Spinal cord (tissue), 10 donors: ENCODE measurements at places on chromosomes 4 and X.

GRCh38 chr4:1784395-1784788 is 8.7 kb upstream of the FGFR3 start:
- H3K27ac ChIP-seq: peak overlapping the region; percentile 22
- H3K27me3 ChIP-seq: no peaks in the 10 kb centered on the region
- peaks cover 8% of the 10 kb centered on the region for H3K36me3 ChIP-seq
- no peak overlapping the region for H3K4me3 ChIP-seq
- H3K4me1 ChIP-seq: peaks cover 64% of the 10 kb centered on the region

- DNase-seq: peak; percentile 43
- peak overlapping the region; percentile 69 for H3K27ac ChIP-seq
- H3K4me3 ChIP-seq: peak overlapping the region; percentile 31
- H3K27me3 ChIP-seq: no peaks in the 10 kb centered on the region
These were observed 427.2 kb downstream of the MAPK10 start for GRCh38 chr4:85932500-85933290.

DNA sequence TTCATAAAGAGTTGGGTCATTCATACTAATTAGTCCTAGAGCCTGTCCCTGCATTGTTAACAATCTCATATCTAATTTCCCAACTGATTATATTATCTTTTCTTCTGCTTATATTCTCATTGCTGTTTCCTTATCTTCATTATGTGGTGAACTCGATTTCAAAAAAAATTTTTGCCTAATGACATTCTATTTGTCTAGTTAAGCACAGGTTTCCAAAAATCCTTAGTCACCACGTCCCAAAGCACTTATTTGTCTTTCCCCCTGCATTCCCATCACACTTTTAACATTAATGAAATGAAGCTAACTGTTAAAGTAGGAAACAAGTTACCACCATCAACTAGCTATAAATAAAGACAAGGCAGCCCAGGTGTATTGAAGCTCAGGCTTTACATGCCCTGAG is 131.1 kb downstream of the IQCM start:
- no peaks in the 10 kb centered on the region for H3K36me3 ChIP-seq
- no peak overlapping the region for H3K27ac ChIP-seq
- no peak for DNase-seq
- H3K27me3 ChIP-seq: no peaks in the 10 kb centered on the region
- H3K4me3 ChIP-seq: no peak overlapping the region
- H3K4me1 ChIP-seq: no peaks in the 10 kb centered on the region

DNA sequence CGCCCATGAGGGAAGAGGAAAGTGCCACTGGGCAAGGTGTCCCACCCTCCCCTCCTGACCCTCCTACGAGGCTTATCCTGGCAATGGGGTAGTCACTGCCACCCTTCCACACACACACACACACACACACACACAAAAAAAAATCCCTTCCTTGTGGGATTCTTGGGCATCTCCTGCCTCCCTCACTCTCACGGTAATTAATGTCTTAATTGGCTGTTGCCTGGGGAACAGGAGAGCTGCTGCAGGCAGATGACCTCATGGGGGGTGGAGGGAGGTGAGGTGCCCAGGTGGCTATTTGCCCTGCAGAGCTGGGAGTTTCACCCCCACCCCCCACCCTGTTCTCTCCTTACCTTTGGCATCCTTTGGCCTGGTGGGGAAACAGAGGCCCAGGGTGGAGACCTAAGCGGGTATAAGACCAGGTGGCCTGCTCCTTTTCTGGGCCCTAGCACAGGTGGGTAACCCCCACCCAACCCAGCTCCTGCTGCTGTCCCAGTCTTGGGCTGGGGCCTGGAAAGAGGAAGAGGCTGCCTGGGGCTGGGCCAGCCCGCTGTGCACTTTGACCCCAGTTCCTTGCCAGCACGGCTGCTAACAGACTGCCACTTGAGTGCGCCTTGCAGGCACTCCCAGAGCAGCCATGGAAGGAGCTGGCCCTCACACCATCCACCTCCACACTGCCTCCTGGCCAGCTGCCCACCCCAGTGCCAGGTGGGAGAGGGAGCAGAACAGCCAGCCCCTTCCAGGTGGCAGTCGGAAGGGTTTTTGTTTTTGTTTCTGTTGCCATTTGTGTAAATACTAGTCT is 12.6 kb downstream of the EFNB1 start:
- H3K4me1 ChIP-seq: peaks cover 26% of the 10 kb centered on the region
- peaks cover 44% of the 10 kb centered on the region for H3K36me3 ChIP-seq
- DNase-seq: no peak
- H3K4me3 ChIP-seq: no peak overlapping the region
- no peaks in the 10 kb centered on the region for H3K27me3 ChIP-seq

DNA sequence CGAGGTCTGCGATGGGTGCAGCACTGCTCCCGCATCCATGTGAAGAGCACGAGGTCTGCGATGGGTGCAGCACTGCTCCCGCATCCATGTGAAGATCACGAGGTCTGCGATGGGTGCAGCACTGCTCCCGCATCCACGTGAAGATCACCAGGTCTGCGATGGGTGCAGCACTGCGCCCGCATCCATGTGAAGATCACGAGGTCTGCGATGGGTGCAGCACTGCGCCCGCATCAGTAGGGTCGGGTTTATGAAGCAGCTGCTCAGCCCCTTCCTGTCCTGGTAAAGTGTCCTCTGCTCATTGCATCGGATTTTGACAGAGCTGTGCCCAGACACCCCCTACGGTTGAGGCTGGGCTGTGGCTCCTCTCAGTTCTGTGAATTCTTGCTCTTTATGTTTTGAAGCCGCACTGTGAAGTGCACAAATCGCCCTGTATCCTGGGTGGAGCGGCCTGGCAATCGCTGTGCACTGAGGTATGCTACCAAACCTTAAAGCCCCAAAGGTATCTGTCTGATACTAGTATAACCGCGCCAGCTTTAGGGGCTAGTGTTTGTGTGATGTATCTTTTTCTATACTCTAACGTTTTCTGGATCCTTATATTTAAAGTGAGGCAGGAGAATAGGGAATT is 98.7 kb downstream of the CPZ start:
- peaks cover 14% of the 10 kb centered on the region for H3K27me3 ChIP-seq
- H3K4me1 ChIP-seq: peaks cover 9% of the 10 kb centered on the region

DNA sequence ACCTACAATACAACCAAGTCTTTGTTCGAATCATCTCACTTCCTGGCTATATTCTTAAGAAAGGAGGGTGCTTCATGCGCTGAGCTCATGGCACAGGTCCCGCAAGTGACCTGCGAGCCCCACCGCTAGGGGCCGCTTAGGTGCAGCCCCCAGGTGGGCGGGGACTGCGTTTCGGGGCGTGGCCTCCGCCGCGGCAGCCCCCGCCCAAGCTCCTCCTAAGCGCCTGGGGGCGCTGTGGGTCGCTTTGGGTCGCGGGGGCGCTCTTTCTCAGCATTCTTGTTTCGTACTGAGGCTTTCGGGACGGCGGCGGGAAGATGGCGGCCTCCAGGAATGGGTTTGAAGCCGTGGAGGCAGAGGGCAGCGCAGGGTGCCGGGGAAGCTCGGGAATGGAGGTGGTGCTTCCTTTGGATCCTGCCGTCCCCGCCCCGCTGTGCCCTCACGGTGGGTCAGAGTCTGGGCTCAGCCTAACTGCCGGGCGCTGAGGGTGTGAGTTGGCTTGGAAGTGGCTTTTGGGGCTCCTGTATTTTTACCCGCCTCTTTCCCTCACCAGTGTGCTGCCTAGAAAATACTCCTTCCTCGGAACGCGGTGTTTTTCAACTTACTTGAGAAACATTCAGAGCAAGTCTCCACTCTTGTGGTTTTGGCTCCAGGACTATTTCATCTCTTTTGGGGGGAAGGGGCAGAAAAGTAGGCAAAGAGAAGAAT is at the start of gene ZCCHC4:
TSS of gene ZCCHC4 (plus strand) at position 279 of the 705 bp plus-strand sequence. CDS start at position 315, 36 bp downstream.
- H3K27ac ChIP-seq: peak within 1 kb of the TSS; percentile 33
- peak; percentile 88 for DNase-seq
- H3K27me3 ChIP-seq: no peaks in the 10 kb centered on the region
- peak within 1 kb of the TSS; percentile 87 for H3K4me3 ChIP-seq
- peaks cover 7% of the 10 kb centered on the region for H3K36me3 ChIP-seq
- H3K4me1 ChIP-seq: peaks cover 19% of the 10 kb centered on the region

- H3K4me1 ChIP-seq: no peaks in the 10 kb centered on the region
- H3K27me3 ChIP-seq: no peaks in the 10 kb centered on the region
- H3K36me3 ChIP-seq: no peaks in the 10 kb centered on the region
- H3K27ac ChIP-seq: no peak overlapping the region
- no peak for DNase-seq
These were observed 133.6 kb upstream of the QRFPR start for GRCh38 chr4:121514443-121514842.

GRCh38 chr4:145565328-145565727 is 53.9 kb upstream of the MMAA start:
- no peak overlapping the region for H3K4me3 ChIP-seq
- H3K36me3 ChIP-seq: no peaks in the 10 kb centered on the region
- no peaks in the 10 kb centered on the region for H3K4me1 ChIP-seq
- no peaks in the 10 kb centered on the region for H3K27me3 ChIP-seq
- H3K27ac ChIP-seq: no peak overlapping the region
- no peak for DNase-seq

- H3K27me3 ChIP-seq: peaks cover 93% of the 10 kb centered on the region
- H3K27ac ChIP-seq: peak overlapping the region; percentile 70
- peaks cover 3% of the 10 kb centered on the region for H3K36me3 ChIP-seq
These were observed 547 bp upstream of the PDGFRA start for GRCh38 chr4:54228546-54228945.

- H3K27ac ChIP-seq: no peak overlapping the region
- no peak overlapping the region for H3K4me3 ChIP-seq
- no peaks in the 10 kb centered on the region for H3K4me1 ChIP-seq
- DNase-seq: no peak
These were observed 37.0 kb downstream of the STK26 start for GRCh38 chrX:132059973-132060540.

DNA sequence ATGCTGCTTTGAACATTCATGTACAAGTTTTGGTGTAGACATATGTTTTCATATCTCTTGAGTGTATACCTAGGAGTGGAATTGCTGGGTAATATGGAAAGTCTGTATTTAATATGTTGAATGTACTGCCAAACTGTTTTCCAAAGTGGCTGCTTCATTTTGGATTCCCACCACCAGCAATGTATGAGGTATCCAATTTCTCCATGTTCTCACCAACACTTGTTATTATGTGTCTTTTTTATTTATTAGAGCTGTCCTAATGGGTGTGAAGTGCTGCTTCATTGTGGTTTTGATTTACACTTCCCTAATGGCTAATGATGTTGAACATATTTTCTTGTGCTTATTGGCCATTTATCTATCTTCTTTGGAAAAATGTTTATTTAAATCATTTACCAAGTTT is 60.4 kb downstream of the BCOR start:
- no peaks in the 10 kb centered on the region for H3K36me3 ChIP-seq
- DNase-seq: no peak
- H3K4me1 ChIP-seq: no peaks in the 10 kb centered on the region
- no peak overlapping the region for H3K27ac ChIP-seq
- peaks cover 2% of the 10 kb centered on the region for H3K27me3 ChIP-seq
- no peak overlapping the region for H3K4me3 ChIP-seq

GRCh38 chrX:152917656-152918579 is 20.1 kb downstream of the ZNF185 start:
- no peak overlapping the region for H3K4me3 ChIP-seq
- H3K36me3 ChIP-seq: peaks cover 4% of the 10 kb centered on the region
- DNase-seq: no peak
- H3K27me3 ChIP-seq: no peaks in the 10 kb centered on the region
- H3K27ac ChIP-seq: no peak overlapping the region

DNA sequence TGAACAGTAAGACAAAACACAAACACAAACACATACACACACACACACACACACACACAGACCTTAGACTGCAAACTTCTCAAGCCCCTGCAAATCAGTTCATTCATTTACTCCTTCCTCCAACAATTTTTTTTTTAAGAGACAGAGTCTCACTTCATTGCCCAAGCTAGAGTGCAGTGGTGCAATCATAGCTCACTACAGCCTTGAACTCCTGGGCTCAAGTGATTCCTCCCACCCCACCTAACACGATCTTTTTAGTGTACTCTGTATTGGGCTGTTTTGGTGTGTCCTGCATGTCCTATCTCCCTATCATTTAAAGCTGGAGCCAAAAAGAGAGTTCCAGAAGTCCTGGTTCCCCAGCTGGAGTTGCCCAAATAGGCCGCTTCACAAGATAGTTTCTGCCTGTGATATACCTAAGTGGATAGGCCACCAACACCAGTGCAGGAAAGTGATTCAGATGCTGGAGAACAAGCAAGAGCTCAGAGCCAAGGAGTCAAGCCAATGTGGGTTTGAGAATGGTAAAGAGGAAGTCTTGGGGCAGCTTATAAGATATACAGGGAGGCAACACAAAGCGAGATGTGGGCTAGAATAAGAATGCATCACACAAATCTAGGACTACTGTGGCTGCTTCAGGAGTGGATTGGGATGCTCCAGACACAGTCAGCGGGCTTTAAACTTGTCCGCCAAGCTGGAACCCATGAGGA is 85.4 kb upstream of the RAPGEF2 start:
- no peaks in the 10 kb centered on the region for H3K36me3 ChIP-seq
- no peaks in the 10 kb centered on the region for H3K27me3 ChIP-seq
- peaks cover 5% of the 10 kb centered on the region for H3K4me1 ChIP-seq
- H3K4me3 ChIP-seq: peak overlapping the region; percentile 16
- H3K27ac ChIP-seq: no peak overlapping the region

- H3K4me1 ChIP-seq: no peaks in the 10 kb centered on the region
- H3K27ac ChIP-seq: no peak overlapping the region
- no peaks in the 10 kb centered on the region for H3K27me3 ChIP-seq
- H3K36me3 ChIP-seq: no peaks in the 10 kb centered on the region
- DNase-seq: no peak
These were observed 208.4 kb upstream of the NPY2R start for GRCh38 chr4:154999950-155000578.

DNA sequence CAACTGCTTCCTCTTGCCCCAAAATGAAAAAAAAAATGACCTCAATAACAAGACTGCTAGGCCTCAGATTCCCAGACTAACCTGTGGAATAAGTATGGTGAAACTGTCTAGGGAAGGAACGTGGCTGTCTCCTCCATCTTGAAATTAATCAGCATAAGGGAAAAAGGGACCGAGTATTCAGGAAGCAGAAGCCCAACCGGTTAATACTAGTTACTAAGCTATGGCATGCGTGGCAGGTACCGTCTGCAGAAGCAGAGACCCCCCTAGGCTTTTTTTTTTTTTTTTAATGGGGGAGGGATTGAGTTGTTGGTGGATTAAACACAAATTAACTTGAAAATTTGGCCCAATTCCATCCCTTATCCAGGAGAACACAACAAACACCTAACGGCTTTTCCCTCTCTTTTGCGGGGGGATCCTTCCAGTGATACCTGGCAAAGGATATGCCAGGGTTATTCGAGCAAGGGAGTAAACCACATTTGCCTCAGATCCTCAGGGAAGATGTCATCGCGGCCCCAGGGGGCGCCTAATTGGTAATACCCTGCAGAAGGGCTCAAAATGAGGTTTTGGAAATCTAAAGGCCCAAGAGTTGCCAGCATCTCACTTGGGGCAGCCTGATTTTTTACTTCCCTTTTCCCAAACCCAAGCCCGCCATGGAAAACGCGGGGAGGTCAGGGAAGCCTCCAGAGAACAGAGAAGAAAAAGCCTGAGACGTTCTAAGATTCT is 893 bp downstream of the RLIM start:
- no peaks in the 10 kb centered on the region for H3K36me3 ChIP-seq
- DNase-seq: no peak
- no peaks in the 10 kb centered on the region for H3K4me1 ChIP-seq
- no peaks in the 10 kb centered on the region for H3K27me3 ChIP-seq
- H3K4me3 ChIP-seq: peak overlapping the region; percentile 79

DNA sequence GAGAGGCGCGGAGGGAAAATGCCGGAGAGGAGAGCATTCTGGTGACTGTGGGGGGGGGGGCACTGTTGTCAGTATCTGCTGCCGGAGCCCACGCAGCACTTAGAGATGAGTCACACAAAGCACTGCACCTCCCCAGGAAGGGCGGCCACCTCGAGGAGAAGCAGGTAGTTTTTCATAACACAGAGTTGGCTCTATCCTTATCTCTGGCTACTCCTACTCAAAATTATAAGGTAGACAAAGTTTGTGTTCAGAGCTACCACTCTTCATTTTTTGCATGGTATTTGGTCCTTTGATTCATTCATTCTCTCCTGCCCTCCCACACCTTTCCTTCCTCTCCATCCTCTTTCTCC is 76.2 kb upstream of the SCOC start:
- H3K4me1 ChIP-seq: peaks cover 4% of the 10 kb centered on the region
- H3K27me3 ChIP-seq: no peaks in the 10 kb centered on the region
- DNase-seq: no peak
- H3K4me3 ChIP-seq: no peak overlapping the region
- no peak overlapping the region for H3K27ac ChIP-seq
- no peaks in the 10 kb centered on the region for H3K36me3 ChIP-seq
